ENCODE measurements at places on chromosomes 6 and 20.

- no peak for DNase-seq
These were observed 9.0 kb downstream of the METTL24 start for GRCh38 chr6:110348961-110349690.

- no peak for DNase-seq
These were observed 178.3 kb downstream of the THBS2 start for GRCh38 chr6:169075211-169075914.

DNA sequence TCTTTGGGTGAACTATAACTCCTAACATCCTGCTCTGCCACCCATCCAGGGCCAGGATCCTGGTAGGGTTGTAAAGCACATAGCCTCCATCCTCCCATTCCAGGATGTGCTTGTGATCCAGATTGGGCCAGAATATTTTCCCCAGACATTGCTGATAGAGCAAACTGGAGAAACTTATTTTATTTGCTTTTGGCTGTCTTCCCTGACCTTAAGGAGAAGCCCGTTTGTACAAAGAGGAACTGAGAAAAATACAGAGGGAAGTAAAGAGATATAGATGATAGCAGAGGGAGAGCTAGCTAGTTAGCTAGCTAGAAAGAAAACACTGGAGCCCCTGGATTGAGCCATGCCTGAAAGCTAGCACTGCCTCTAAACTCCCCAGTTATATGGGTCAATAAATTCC is 9.0 kb upstream of the HDAC2 start:
- DNase-seq = no peak

GRCh38 chr6:132666118-132666517 is 7.1 kb upstream of the TAAR1 start:
- DNase-seq = no peak

GRCh38 chr6:44071670-44072451 is 55.4 kb downstream of the MRPL14 start:
- no peak for DNase-seq

DNA sequence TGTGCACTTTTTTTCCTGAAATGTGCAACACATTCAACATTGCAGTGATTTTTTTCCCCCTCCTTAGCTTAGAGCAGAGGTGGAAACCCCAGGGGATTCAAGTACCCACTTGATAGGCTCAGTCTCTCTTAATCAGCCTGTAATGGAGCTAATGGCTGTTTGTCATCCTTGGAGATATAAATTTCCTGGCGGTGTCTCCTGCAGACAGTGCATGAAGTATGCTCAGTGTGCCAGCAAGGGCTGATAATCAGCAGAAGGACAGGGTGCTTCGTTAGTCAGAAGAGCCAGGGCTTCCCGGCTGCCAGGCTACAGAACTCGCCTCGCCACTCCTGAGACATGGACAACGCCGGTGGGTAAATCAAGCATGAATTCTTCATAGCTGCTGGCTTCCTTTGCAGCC is 69.8 kb upstream of the PHACTR2 start:
- no peak for DNase-seq

DNA sequence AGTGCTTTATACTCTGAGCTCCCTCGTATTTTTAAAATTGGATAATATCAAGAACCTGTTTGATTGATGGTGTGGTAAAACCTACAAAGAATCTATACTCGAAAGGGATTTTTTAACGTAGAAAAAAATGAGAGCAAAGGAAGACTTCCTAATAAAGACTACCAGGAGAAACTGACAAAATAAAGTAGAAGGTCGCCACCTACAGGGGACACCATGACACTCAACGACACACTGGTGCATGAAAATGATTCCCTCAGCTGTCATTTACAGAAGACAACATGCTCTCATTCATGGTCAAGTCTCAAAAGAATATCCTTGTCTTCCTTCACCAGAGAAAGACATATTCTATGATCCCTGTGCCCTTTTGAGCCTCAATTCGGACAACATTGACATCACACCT is 10.1 kb upstream of the NHSL1 start:
- peak; percentile 30 for DNase-seq

GRCh38 chr6:170026751-170027646 is 263.9 kb downstream of the DLL1 start:
- DNase-seq = peak; percentile 29

GRCh38 chr6:44373051-44373450 is 14.5 kb upstream of the CDC5L start:
- no peak for DNase-seq

GRCh38 chr6:9540534-9541126 is 874.2 kb downstream of the TFAP2A start:
- DNase-seq = peak; percentile 35

GRCh38 chr6:105495515-105495914 is 92.6 kb upstream of the PREP start:
- DNase-seq = no peak

GRCh38 chr20:62650551-62651284 is 8.4 kb downstream of the SLCO4A1 start:
- DNase-seq = no peak

- DNase-seq = no peak
These were observed 22.4 kb downstream of the MANBAL start for GRCh38 chr20:37311710-37312355.

DNA sequence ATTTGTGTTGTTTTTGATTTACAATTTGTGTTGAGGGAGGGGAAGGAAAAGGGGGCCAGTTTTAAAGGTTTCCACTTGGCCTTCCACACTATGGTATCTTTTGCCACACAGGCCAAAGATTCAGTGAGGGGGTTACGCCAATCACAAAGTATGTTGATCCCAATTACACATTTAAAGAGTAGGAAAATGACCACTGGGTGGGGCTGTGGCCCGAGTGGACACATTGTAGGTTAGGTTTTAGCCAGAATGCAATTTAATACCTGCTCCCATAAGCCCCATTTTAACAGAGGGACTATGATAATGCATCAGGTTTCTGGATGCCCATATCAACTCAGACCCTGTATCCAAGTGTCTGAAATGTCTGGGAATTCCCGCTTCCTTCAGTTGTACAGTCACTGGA is 15.6 kb downstream of the VGLL2 start:
- DNase-seq = no peak

- no peak for DNase-seq
These were observed 361.4 kb upstream of the JAG1 start for GRCh38 chr20:11035211-11035610.

- DNase-seq = peak; percentile 7
These were observed 181.4 kb downstream of the PHF3 start for GRCh38 chr6:63816982-63817436.

- no peak for DNase-seq
These were observed at the start of gene WFDC8 for GRCh38 chr20:45579184-45579583. Gene WFDC8, minus strand, starts transcription at chr20:45579284. Its CDS starts 37 bp downstream, at chr20:45579247.
